Activated CD4-positive, alpha-beta T cell treated with anti-CD3 and anti-CD28 coated beads, Interleukin-2, amount 10 ng/mL, durations not matched to agents 7 days and 5 days (primary cell): ENCODE measurements at places on chromosomes 3 and 15. TPM values are rescaled to one million over a fixed set of nuclear protein-coding genes. Genes with fewer than 3 reads are reported as not detected.

Gene RPL39L
- total RNA-seq = 20.4 TPM

Gene GRAMD1C
- total RNA-seq = 0.29 TPM

- DNase-seq = peak; percentile 97
Measured at GRCh38 chr3:46978985-46979944, at the start of gene NBEAL2. TSS of gene NBEAL2 (plus strand) at chr3:46979666. CDS start at chr3:46979862, 196 bp downstream.

DNA sequence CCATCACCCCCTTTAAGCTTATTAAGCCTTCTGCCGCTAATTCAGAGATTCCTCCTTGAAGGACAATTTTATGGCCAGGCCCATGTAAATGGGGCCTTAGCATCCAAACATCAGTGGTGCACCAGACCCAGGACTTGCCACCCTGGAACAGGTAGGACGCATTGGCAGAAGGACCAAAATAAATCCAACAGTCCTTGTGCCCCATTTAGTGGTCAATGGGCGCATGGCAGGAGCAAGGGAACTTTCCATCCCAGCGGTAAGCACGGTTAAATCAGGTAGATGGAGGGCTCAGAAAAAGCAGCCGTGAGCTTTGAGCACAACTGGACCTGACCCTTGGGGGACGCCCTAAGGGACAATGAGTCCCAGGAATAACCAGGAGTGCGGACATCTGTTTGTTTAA, 540.8 kb upstream of the ROBO1 start:
- DNase-seq = no peak

DNA sequence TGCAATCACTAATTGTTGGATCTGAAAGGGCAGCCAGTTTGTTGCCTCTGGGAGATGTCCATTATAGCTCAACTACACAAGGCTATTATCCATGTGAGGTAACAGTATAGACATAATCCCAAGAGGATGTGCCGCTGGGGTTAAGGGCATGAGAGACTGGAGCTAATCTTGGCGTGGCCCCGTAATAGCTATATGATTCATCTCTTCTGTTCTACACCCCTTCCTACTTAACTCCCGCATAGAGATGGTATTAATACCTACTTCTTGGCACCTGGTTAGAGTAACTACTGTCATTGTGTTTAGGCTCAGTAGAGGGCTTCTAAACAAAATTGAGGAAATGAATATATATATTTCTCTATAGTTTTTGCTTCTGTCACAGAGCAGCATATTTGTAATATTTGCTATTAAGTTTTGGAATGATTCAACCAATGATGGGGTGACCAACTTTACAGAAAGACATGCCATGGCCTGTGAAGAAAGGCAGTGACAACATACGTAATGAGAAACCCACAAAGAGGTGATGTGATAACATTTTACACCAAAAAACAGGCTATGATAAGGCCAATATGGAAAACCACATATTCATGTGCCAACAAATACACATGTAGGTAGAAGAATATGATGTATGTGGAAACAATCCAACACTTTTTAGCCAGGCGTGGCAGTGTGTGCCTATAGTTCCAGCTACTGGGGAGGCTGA, 76.8 kb upstream of the DPH6 start:
- DNase-seq = no peak

GRCh38 chr3:97971679-97972567, at the start of gene RIOX2:
TSS of gene RIOX2 (minus strand) at chr3:97972431. CDS start at chr3:97967593, 4,838 bp downstream.
- peak; percentile 85 for DNase-seq

GRCh38 chr3:94686208-94686607, 623.3 kb downstream of the NSUN3 start:
- no peak for DNase-seq

GRCh38 chr3:171398343-171398742, 61.9 kb downstream of the TNIK start:
- DNase-seq = no peak

- no peak for DNase-seq
Measured at GRCh38 chr3:113450911-113451310, 9.6 kb upstream of the CFAP44 start.

GRCh38 chr3:121566773-121567172, 976 bp upstream of the ARGFX start:
- no peak for DNase-seq

DNA sequence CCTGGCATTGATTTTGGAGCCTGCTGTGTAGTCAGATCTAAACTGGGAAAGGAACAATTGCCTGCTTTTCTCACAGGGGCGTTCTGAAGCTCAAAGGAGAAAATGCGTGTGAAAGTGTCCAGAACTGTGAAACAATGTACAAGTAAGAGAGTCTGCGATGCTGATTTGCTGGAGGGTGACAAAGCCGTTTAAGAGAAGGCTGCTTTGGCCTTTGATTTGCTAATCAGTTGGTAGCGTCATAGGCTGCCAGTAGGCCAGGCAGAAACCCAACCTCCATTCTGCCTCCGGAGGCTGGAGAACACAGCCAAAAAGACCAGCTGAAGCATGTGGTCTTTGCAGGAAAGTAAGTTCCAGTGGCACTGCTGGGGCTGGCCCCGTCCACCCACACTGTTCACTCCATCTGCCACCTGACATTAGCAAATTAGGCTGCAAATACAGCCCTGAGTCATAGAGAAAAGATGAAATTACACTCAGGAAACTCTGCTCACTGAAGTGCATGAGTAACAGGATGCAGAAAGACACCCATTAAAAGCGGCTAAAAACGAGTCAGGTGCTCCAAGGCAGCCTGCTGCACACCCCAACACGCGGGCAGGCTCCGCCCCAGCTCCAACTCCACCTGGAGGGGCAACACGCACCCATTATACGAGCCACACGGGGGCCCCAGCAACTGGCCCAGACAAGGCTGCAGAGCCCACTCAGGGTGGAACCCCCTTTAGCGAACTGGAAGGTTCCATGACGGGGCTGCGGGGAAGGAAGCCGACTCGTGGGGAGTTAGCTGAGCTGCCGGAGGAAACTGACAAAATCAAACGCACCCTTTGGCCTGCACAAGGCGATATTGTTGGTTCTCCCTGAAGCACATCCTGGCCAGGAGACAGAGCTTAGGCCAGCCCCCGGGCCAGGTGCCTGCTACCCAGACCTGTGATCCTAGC, 31.6 kb downstream of the ZDHHC19 start:
- DNase-seq = peak; percentile 83

- DNase-seq = no peak
Measured at GRCh38 chr3:4408958-4409357, 58.1 kb downstream of the SUMF1 start.

DNA sequence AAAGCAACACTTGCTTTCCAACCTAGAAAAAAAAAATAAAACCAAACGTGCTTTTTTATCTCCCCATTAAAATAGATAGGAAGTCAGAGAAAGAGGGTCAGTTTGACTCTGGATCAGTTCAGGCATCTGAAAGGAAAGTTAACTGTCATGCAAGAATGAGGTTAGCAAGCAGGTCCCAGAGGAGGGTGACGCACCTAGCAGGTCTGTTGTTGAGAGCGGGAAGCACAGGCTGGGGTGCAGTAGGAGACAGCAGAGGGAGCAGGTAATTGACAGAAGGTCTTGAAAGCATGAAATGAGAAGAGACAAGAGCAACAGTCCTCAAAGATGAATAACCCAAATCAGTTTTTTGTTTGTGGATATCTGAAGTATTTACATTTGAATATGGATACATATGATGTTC, 82.5 kb downstream of the ANO10 start:
- DNase-seq = no peak

DNA sequence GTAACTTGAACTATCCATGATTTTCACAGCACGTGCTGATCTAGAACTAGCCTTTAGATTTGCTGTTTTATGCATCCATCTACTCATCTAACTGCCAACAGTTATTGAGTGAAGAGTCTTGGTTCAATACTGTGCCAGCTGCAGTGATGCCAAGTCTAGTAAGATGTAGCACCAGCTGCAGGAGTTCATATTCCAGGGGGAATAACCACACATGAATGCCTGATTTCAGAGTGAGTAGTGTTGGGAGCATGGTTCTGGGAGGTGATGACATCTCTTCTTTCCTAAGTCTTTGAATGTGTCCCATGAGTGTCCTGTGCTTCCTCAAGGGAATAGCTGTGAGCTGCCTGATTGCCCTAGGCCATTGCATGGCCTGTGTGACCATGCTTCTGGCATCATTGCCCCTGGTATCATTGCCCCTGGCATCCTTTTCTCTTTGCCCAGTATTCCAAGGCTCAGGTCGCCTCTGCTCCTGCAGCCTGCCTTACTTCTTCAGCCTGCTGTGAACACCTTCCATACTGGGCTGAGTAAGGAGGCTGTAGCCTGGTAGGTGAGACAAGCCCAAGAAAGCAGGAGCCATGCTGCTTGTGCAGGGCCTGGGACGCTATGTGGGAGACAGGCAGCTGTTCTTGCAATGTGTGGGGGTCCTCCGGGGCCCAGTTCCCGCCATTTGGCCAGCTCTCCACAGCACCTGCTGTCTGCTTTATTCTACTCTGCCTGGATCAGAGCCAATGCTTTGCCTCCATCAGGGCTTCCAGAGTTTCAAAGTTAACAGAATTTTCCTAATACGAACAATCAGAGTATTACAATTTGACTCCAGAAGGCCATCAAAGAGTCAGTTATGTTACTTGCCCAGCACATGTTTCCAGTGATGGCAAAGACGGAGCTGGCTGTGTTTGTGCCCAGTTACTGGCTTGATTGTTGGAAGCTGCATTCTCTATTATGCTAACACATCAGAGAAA, 73.2 kb downstream of the CLSTN2 start:
- DNase-seq = no peak

- DNase-seq = no peak
Measured at GRCh38 chr15:67157521-67158252, 92.3 kb downstream of the SMAD3 start.
